AG10803 (cell line): ENCODE measurements at places on chromosomes 3 and 15.

DNA sequence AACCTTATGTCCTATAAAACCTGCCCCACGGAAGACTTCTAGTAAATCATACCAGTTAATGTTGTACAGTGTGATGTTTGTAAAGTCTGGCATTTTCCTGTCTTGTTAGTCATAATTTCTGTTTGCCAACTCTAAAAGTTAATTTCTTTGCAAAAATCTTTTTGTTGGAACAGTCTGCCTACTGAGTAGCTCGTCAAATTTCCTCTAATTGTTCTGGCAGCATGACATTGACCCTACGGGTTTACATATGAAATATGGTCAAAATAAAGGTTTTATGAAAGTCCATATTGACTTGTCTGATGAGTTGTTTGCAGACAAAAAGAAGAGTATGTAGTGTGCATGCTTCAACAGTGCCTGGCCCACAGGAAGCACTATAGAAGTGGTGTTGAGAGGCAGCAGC lies 79.8 kb upstream of the SOX2 start:
- DNase-seq, result no peak

- DNase-seq, result peak; percentile 97
These were observed 2.6 kb upstream of the PLOD2 start for GRCh38 chr3:146163584-146163983.

DNA sequence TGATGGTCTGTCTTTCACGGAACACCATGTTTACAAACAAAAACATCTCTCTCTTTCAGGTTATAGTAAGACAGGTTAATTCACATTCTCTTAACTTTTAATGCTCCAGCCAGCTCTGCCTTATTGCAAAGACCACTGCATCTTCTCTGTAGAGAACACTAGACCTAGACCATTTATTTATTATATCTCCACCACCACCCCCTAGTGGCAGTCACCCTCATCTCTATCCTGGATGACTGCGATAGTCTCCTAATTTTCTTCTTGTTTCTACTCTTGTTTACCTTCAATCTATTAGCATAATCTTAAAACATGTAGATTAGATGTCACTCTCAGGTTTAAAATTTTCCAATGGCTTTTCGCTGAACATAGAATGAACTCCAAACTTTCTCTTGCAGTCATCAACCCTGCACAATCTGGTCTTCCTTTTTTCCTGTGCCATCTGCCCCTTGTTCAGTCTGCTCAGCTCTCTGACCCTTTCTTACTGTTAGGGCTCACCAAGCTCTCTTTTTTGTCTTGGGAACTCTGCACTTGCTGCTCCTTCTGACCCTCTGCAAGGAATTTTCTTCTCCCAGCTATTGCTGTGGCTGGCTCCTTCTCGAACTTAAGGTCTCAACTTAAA lies 155.6 kb downstream of the SQOR start:
- DNase-seq, result peak; percentile 11

- no peak for DNase-seq
These were observed 91.6 kb downstream of the ADCY5 start for GRCh38 chr3:123357275-123357674.

DNA sequence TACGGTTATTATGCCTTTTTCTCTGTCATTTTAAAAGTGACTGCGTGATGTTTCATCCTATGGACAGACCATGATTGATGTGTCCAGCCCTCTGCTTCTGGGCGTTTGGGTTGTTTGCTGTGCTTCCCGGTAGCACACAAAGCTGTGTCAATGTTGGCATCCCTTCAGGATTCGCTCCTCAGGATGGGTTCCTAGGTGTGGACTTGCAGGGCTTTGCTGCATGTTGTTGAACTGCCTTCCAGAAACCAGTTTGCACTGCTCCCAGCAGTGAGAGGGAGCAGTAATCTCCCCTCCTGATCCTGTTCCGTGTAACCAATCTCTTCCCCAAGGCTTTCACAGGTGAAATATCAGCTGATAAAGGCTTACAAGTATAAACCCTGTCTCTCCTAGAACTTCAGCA lies 787 bp downstream of the TRPM1 start:
- DNase-seq, result no peak

- DNase-seq, result no peak
These were observed 522.5 kb downstream of the OCA2 start for GRCh38 chr15:27576576-27576975.

GRCh38 chr15:33215941-33216872 lies 21.7 kb upstream of the FMN1 start:
- DNase-seq, result peak; percentile 33

DNA sequence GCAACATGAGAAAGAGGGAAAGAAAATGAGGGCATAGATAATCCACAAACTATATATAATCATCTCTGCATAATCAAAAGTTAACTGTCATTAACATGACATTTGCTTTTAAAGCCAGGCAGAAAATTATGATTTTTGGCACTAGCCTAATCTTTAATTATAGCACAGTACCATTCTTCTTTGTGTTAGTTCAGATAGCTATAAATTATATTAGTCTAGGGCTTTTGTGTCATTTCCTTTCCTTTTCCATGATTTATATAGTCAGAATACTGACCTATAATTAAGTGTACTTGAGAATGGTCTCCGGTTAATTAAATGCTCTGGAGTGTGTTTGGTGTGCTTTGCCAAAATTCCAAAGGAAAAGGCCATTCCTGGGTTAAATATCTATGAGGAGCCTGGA lies 441.9 kb upstream of the THRB start:
- DNase-seq, result no peak

- no peak for DNase-seq
These were observed 204.0 kb downstream of the PLCL2 start for GRCh38 chr3:17088602-17089313.

GRCh38 chr15:41401904-41402267 lies 410 bp downstream of the NDUFAF1 start:
- DNase-seq, result peak; percentile 3
